ENCODE measurements at places on chromosomes 16 and 17.

DNA sequence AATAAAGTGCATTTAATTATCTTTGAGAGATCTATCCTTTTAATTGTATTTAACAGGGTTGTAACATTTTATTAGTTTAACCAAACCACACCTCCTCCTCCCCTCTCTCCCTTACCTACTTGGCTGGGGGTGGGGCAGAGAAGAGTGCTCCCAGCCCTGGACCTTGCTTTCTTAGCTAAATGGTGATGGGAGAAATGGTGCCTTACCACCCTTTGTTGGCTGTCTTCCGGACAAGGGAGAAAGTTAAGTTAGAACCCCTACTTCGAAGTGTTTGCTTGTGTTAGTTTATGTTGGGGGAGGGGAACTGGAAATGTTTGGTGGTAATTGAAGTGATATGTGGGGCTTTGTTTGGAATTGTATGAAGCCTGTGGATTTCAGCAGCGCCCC, 3.9 kb downstream of the FZD2 start:
- DNase-seq, result no peak

DNA sequence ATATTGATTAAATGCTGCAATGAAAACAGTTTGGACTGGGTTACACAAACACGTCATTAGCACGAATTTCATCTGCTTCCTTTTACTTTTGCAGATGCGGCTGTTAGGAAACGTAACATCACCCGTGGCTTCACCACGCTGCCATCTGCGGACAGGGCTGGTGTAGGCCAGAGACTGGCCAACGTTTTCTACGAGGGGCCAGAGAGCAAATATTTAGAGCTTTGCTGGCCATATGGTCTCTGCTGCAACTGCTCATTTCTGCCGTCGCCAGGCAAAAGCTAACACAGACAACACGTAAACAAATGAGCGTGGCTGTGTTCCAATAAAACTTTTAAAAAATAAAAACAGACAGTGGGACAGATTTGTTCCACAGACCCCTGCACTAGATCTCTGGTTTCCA, 96.6 kb downstream of the ENGASE start:
- DNase-seq, result no peak

DNA sequence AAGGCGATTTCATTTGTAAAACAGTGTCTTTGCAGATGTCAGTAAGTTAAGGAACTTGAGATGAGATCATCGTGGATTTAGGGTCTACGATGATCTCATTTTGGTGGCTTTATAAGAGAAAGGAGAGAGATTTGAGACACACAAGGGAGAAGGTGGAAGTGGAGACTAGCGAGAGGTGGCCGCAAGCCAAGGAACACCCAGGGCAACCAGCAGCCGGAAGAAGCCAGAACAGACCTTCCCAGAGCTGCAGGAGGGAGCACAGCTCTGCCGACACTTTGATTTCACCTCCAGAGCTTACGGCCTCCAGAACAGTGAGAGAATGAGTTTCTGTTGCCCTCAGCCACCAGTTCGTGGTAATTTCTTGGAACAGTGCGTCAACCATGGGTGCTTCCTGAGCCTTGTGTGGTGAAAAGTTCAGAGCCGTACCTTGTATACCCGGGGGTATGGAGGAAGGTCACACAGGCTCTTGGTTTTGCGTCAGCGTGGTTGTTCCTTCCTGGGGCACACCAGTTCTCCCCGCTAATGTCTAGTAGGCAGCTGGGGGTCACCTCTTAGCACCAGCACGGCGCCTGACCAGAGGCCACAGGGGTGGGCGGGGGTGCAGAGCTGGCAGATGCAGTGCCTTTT, 12.9 kb upstream of the SEC14L1 start:
- DNase-seq, result peak; percentile 50

DNA sequence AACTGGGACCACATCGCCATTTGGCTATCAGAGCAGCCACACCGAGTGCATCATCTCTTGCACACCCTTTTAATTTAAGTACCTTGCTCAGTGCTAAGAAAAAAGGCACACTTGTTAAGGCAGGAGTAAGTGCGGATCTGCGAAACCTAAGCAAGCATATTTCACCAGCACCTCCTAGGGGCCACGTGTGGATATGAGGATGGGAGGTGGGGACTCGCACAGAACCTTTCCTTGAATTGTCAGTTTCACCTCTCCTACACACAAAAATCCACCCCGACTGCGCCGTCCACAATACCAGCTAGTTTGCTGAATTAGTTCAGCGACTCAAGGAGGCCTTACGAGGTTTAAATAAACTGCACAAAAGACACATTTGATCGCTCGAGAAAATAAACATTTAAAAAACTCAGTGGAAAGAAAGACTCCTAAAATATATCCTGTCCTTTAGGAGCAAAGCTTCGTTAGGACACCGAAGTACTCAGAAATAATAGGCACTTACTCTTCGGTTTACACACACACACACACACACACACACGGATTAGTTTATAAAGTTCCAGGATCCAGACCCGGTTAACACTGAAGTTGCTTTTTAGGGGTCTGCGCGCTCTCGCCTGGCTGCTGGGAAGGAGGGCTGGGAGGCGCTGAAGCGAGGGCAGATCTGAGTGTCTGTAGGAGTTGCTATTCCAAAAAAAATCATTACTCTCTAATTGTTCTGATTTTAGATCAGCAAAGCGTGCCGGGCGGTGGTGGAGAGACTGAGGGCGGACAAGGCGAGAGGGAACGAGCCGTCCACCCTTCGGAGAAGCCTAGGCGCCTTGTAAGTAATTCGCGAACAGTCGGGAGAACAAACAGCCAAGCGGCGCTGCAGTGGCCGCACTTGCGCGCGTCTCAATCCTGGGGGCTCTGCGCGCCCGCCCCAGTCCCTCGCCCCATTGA, 1.0 kb upstream of the KCNJ2 start:
- no peak for DNase-seq
